ENCODE measurements at places on chromosomes 6 and 20.

GRCh38 chr6:117188627-117189201 is 76.6 kb upstream of the VGLL2 start:
- no peak for DNase-seq

GRCh38 chr6:112415366-112415765 is 68.2 kb downstream of the RFPL4B start:
- no peak for DNase-seq

- no peak for DNase-seq
Measured at GRCh38 chr20:17889226-17889625, 79.4 kb downstream of the SNX5 start.

DNA sequence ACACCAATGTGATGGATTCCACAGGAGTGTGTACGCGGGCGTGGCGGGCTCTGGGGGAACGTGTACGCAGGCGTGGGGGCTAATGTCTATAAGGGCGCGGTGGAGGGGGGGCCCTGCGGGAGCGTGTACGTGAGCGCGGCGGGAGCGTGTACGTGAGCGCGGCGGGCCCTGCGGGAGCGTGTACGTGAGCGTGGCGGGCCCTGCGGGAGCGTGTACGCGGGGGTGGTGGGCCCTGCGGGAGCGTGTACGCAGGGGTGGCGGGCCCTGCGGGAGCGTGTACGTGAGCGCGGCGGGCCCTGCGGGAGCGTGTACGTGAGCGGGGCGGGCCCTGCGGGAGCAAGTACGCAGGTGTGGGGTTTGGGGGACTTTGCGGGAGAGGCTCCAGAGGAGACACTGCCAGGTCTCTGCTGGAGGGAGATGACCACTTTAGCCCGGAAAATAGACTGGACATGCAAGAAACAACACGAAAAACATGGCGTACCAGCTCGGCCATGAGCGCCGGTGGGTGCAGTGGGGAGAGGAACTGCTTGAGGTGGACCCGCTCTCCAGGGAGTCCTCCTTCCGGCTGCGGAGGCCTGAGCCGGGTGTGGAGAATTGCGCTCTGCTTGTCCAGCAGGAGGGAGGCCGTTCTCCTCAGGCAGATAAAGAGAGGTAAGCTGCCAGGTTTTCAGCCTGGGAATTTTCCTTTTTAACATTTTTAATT is 27.8 kb upstream of the SMOC2 start:
- DNase-seq: no peak

GRCh38 chr6:84835340-84835739 is 70.9 kb upstream of the TBX18 start:
- no peak for DNase-seq

GRCh38 chr20:58705208-58705926 is 12.8 kb downstream of the NPEPL1 start:
- no peak for DNase-seq

DNA sequence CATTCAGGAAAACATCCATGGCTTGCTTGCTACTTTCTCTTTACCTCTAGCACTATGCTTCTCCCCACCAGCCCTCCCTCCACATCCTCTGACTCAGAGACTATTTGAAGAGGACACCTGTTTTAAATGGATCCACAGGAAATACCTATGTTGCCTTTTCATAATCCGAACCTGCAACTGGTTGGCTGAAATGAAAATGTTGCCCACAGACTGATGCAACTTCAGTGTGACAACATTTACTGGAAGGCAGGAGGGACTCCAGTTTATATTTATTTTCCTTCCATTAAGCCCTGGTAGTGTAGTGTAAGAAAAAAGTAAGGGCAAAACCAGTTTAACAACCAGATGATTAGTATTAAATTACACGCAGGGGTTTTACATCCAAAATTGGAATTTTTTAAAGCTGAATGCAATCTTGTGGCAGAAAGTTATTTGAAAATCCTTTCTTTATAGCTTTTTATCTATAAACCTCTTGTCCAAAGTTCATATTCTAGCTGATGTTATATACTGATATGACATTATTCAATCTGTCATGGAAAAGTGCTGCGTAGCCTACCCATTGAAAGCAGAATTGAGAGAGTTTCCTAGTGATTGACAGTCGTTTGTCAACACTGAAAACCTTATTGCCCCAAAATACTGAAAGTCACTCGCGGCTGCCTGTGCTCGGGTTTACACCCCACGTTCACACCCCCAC is 881 bp upstream of the AIG1 start:
- no peak for DNase-seq

- no peak for DNase-seq
Measured at GRCh38 chr20:10419550-10420133, 14.4 kb downstream of the MKKS start.

GRCh38 chr6:128204616-128205015 is 303.8 kb upstream of the THEMIS start:
- no peak for DNase-seq

GRCh38 chr6:4804095-4804494 is 27.9 kb downstream of the CDYL start:
- no peak for DNase-seq

DNA sequence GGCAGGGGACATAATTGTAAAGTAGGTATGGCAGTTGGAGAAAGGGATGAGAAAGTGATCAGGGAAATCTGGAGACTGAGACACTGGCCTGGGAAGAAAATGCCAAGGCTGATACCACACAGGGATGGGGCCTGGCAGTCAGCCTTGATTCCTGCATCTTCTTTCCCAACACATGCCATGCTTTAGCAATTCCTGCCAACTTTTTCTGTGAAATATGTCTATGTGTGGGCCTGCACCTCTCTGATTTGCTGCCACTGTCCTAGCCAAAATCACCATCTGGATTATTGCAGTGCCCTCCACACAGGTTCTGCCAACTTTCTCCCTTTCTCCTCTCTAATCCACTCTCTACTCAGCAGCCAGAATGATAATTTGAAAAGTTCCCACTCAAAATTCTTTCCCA is 759.8 kb upstream of the CITED2 start:
- DNase-seq: no peak

DNA sequence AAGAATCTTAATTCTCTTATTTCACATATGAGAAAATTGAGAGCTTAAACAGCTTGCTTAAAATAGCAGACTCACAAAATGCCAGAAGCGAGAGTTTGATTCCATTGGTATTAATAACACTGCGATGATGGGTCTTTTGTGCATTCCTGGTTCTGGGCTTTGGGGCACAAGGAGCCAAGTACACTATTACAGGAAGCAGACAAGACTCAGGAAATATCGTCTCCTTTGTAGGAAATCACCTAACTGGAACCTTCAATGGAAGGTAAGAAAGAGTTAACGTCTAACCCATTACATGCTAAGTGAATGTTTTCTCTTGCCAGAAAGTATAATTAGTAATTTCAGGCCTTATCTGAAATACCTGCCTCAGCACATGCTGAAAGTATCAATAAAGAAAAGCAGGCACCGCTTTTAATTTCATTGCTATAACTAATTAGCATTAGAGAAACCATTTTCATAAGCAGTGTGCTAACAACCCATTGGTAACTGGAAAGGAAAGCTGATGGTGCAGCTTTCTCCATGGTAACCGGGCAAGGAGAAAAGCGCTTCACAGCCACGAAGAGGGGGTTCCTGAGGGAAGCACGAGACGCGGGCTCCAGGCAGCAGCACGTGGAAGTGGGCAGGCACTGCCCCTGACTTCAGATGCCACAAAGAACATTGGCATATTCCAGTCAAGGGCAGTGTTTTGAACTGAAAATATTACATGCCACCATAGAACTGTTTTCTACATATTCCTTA is 206.7 kb upstream of the AGPAT4 start:
- DNase-seq: no peak

- no peak for DNase-seq
Measured at GRCh38 chr6:87282743-87283142, 39.6 kb upstream of the SMIM8 start.

DNA sequence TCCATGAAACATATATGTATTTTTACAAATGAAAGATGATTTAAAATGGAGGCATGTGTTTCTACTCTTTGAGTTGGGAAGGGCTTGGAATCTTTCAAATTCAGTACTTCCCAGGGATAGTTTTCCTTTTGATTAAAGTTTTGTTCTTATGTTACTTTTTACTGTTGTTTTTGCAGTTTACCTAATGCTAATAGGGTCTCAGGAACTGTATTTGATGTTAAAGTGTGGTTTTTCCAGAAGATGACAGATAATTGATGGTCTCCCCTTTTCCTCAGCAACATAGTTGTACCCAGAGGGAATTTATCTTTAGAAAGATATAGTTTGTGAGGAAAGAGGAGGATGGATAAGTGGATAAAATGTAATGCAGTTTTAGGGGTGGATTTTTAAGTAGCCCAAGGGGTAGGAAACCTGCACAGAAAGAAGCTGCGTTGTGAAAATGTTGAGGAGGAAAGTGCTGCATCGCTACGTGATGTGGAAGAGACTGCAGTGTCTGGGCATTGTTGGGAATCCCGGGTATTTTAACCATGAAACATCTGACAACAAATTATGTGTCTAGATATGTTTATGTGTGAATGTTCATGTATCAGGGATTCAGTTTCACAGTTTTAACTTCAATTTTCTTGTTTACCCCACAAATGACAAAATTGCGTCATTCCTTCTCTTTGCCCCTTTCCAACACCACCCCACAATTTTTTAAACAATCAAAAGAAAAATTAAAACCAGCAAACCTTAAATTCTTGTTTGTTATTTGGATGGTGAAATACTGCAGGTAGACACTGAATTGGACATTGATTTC is 42.3 kb downstream of the GNAS start:
- DNase-seq: no peak

DNA sequence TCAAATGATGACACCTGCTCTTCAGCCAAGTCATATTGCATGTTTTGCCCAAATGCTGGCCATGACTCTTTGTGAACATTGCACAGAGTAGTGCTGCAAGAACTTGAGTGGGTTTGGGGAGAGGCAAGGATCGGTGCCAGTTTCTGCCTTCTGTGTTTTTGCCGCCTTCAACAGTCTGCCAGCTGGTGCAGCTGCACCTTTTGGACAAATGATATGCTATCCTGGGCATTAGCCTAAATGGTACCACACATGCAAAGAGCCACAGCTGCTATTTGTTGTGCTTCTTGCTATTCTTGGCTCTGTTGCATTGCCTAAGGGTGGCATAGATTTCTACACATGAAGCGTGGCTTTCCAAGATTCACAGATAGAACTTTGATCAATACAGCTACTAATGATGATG is 189.0 kb upstream of the CCN2 start:
- DNase-seq: no peak

DNA sequence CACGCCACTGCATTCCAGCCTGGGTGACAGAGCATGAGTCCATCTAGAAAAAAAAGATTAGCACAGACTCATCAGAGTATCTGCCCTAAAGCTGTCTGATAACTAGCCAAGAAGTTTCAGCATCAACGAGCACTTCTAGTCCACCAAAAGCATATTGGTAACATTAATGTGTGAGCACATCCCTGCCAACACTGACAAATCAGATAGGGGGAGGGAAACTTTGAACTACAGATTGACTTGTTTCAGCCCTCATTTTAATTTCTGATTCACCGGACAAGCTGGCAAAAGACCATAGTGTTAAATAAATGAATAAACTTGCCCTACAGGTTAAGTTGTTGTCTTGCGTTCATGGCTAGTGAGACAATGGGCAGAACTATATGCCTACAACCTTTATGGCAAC is 7.7 kb upstream of the SEC63 start:
- DNase-seq: no peak

DNA sequence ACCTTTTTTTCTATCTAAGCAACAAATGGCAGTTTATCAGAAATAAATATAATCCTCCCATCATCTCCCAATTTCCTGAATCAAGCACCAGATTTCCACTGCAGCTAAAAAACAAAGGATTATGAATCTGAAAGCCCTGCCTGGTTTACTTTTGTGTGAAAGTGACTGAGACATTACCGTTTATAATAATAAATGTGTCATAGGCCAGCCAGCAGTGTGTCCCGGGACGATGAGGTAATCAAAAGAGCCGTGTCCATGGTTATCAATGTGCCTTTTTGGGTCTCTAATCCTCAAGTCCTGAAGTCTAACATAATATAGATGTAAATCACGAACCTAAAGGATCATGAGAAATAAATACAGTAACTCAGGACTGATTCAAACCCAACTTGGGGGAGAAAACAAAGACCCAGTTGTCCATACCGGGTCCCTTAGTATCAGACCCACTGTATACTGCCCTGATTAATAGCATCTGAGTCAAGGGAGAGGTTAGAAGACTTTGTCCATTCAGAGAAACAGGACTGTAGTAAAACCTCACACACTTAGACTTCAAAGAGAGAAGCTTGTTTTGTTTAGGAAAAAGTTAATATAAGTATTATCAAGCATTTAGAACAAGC is 149.1 kb downstream of the SASH1 start:
- no peak for DNase-seq

GRCh38 chr6:30688569-30688968 is 2.1 kb upstream of the PPP1R18 start:
- DNase-seq: no peak

DNA sequence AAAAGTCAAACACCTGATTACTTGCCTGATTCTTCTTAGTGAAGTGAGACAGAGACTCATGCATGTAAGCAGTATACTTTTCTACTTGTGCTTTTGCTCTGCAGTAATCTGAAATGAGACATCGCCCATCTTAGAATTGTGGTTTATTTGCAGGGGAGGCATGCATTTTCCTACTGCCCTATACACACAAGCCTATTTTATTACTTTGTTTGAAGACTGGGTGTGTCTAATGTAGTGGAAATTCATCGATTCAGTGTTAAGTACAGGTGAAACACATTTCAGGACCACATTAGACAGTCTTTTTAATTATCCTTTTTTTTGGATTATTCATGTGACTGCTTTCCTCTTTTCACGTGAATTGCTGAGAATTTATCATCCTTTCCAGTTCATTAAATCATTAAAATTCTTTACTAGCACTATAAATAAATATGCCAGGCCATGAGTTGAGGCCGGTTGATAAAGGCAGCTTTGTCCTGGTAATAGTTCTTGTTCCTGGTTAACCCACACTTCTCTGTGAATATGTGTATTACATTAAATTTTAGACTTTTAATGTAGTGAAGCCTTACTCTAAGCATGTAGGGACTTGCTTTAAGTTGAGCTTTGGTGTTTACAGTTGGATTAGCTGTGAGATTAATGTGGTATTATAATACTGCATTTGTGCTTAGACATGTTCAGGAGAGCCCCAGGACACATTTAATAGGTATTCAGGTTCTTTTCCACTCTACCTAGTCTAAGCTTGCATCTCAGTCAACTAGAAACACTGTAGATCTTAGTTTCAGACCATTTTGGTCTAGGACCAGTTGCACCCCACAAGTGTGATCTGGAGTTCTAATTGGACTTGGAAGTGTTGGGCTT is 10.8 kb upstream of the BTBD3 start:
- DNase-seq: no peak

GRCh38 chr6:52369234-52369633 is 7.3 kb downstream of the PAQR8 start:
- DNase-seq: no peak

DNA sequence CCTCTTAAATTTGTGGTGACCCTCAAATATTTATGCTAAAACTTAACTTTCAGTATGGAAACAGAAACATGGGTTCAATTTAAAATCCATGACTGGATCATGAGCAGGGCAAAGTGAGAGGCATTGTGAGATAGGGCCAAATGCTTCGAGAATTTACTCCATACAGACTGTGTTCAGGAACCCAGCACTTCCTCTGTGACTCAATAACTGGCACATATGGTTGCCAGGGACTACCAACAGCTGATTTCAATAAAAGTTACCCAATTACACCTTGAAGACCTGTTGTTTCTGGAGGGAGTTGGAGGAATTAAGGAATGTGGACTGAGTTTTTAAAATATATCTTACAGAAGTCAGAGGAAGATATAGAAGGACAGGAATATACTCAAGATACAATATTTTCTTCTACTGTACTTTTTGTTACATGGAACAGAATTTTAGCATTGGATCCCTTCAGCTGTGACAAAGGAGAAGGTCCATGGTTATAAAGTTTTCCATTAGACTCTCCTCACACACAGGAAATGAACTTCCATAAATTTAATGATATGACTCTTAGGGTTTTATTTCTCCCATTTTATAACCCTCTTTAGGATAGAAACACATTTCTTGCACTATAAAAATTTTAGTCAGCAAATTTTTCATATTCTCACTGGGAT is 258.5 kb downstream of the KHDC1L start:
- no peak for DNase-seq
